ENCODE measurements at places on chromosomes 11 and 22.
A peak's percentile ranks its signal among the peaks of the same experiment; 100 is the strongest.

DNA sequence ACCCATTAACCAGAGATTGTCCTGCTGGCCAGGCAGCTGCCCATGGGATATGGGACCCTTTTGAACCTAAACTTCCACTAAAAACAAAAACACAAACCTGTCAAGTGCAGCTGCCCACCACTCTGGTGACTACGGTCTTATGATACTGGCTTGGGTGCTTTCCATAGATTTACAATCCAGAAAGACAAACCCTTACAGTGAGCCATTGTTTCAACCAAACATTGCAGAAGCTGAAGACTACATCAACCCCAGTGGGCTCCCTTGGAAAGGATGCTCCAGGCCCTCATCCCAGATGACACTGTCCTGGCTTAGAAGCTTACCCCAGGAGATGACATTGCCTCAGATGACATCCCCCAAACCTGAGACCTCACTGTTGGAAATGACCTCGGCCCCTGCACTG is 56.9 kb upstream of the WNT11 start:
- DNase-seq: no peak

DNA sequence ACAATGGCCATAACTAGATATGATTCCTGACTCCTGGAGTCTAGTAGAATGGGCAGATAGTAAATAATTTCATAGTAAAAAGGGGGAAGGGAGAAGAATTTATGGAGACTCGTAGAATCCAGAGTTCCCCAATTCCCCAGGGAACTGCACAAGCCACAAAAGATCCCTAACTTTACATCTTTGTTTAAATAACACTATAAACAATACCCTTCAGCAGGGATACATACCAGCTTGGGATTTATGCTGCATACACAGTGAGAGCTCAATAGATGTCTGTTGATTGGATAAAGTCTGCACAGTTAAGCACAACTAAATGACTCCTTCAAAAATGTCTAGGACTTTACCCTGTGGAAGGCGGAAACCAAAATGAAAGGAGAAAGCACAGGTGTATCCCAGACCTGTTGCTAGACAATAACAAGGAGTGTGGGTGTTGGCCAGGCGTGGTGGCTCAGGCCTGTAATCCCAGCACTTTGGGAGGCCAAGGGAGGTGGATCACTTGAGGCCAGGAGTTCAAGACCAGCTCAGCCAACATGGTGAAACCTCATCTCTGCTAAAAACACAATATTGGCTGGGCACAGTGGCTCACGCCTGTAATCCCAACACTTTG is 6.8 kb downstream of the SLC35F2 start:
- no peak for DNase-seq

DNA sequence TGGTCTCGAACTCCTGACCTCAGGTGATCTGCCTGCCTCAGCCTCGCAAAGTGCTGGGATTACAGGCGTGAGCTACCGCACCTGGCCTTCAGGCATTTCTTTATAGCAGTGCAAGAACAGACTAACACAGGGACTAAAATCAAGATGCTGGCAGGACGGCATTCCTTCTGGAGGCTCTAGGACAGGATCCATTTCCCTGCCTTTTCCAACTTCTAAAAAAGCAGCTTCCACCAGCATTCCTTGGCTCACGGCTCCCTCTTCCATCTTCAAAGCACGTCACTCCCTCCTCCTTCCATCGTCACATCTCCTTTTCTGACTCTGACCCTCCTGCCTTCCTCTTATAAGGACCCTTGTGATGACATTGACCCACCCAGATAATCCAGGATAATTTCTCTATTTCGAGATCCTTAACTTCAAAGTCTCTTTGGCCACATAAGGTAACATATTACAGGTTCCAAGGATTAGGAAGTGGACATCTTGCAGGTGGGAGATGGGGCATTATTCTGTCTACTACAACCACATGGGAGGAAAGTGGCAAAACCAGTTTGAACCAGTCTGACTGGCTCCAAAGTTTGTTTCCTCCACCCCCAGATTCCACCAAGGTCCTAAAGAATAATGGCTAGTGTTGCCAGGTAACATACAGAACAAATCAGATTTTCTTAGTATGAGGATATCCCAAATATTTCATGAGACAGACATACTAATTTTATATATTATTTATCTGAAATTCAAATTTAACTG is 172.5 kb downstream of the MN1 start:
- DNase-seq: no peak

DNA sequence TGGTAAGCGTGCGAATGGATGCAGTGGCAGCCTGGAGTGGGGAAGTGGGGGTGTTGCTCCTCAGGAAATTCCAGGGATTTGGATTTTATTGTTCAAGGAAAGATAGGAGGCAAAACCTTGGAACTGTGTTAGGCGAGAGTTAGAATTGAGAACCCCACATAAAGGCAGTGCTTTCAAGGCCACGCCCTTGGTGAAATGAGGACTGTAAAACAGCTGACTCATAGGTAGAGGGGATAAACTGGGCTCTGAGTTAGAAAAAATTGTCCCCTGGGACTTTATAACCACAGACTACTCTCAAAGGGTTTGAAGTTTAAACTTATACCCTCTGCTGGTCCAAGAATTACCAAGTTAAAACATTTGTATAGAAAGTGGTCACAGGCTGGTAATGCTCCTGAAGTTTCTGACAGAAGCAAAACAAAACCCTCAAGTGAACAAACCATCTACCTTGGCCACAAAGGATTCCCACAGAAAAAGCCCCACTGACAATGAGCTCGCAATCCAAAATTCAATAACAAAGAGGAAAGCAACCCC is 250.3 kb upstream of the TBCEL start:
- DNase-seq: peak; percentile 17

DNA sequence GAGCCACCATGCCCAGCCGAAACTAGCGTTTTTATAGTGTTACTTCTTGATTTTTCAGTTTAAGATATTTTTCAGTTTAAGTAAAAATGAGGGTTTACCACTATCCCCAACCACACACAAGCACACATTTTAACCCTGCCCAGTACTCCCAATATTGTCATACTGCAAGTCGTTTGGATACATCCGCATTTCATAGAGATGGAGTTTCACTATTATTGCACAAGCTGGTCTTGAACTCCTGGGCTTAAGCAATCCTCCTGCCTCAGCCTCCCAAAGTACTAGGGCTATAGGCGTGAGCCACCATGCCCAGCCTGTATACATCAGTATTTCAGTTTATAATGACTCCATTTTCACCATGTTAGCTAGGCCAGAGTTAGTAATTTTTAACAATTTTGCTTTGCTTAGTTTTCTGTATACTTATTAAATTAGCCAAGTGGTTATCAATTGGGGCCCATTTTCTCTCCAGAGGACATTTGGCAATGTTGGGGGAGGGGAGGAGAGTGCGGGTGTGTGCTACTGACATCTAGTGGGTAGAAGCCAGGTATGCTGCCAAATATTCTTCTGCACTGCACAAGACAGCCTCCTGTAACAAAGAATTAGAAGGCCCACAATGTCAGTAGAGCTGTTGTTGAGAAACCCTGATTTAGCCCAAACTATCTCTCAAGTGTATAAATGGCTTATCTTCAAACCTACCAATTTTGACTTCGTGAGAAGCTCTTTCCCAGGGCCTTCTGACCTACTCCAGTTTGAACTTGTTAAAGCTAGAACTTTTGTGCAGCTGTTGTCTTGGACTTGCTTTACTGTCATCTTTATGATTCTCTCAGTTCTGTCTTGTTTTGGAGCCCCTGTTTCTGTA is 7.3 kb downstream of the USP47 start:
- peak; percentile 68 for DNase-seq

- no peak for DNase-seq
Observed at GRCh38 chr11:124918950-124919349, at the start of gene HEPN1. Gene HEPN1, plus strand, starts transcription at chr11:124919250.

- DNase-seq: peak; percentile 41
Observed at GRCh38 chr11:28584992-28585391, 476.8 kb downstream of the METTL15 start.
